ENCODE measurements at places on chromosomes 5 and 9.

- DNase-seq = no peak
These were observed 210.1 kb upstream of the TRIM32 start for GRCh38 chr9:116476935-116477381.

DNA sequence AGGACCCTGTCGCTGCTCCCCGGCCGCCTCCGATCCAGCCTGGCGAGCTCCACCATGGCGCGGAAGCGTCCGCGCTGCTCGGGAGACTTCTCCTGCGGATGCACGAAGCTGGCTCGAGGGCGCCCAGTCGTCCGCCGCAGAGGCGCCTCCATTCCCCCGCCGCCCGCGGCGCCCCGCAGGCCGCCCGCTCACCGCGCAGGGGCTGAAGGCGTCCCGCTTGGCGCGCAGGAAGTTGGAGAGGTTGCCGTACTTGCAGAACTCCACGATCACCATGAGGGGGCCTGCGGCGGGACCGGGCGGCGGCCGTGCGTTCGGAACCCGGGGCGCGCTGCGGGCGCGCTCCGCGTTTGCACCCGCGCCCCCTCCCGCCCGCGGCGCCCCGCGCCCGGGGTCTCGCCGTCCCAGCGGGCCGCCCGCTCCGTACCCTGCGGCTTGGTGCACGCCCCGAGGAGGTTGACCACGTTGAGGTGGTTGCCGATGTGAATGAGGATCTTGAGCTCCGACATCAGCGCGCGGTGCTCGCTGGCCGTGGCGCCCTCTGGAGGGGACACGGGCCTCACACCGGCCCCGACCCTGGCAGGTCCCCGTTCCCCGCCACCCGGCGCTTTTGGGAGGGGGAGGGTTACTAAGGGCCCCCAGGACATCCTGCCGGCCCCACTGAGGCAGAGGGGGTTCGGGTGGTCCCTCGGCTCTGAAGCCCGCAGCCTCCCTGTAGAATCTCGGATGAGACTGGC is 27.7 kb upstream of the SCGB3A1 start:
- DNase-seq = peak; percentile 74

GRCh38 chr5:60494635-60495034 is 205.3 kb downstream of the DEPDC1B start:
- no peak for DNase-seq

- DNase-seq = no peak
These were observed 145.1 kb upstream of the ADAMTS16 start for GRCh38 chr5:4995014-4995413.

DNA sequence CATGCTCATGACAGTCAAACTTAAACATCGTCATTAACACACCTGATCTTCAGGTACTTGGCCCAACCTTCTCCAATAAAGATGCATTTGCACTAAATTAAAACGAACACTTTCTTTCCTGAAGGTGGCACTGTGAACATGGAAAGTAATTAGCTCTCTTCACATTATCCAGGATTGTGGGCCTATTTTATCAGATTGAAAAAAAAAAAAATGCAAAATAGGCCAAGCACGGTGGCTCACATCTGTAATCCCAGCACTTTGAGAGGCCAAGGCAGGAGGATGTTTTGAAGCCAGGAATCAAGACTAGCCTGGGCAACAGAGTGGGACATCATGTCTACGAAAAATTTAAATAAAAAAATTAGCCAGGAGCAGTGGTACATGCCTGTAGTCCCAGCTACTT is 14.4 kb upstream of the CDC20B start:
- DNase-seq = peak; percentile 58

All from NCI-H524 (cell line).